ENCODE measurements at places on chromosomes 12 and 14. TPM values are rescaled to one million over a fixed set of nuclear protein-coding genes. Genes with fewer than 3 reads are reported as not detected.

GRCh38 chr14:52318826-52319645 lies 4.9 kb downstream of the PTGER2 start:
- DNase-seq: no peak

GRCh38 chr14:97106166-97106565 lies 309.0 kb downstream of the VRK1 start:
- peak; percentile 27 for DNase-seq

Gene CD163
- total RNA-seq: 4.6 TPM

DNA sequence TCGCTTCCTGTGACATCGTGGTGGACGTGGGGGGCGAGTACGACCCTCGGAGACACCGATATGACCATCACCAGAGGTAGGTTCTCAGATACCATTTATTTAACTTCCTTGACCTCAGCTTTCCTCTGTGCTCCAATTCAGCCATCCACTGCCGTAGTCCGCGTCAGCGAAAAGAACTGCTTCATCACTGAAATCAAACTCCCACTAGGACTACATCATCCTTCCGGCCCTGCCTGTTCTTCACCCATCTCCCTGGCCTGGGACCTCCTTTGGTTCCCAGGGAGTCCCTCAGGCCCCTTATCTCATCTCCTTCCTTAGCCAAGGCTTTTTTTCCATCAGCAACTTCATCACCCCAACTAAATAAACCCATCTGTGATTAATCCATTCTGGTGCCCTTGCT lies 692 bp downstream of the MYG1 start:
- no peak for DNase-seq

- DNase-seq: no peak
Measured at GRCh38 chr14:72201645-72202044, 269.4 kb downstream of the RGS6 start.

Gene METTL1
- 11.8 TPM for total RNA-seq

DNA sequence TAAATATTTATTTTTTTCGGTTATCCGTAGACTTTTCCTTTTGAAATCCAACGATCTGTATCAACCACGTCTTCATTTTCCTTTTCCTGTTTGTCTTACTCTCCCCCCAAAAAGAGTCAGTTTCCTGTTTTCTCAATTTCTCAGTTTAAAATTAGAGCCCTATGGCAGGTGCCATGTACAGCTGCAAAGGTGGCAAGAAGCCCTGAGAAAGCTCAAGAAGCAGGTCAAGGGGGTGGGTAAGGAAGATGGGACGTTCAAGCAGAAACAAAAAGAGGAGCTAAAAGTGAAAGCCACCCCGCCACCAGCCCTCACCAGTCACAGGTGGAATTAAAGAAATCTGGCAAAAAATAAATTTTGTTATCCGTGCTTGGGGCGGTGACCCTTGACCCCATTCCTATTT lies 26.7 kb downstream of the SLC35E3 start:
- DNase-seq: no peak

Gene NEUROD4
- 0.11 TPM for total RNA-seq

Gene ANO2
- not detected for total RNA-seq

GRCh38 chr12:879641-880040 lies 69.9 kb downstream of the RAD52 start:
- no peak for DNase-seq

Gene P2RX4
- 40.5 TPM for total RNA-seq

DNA sequence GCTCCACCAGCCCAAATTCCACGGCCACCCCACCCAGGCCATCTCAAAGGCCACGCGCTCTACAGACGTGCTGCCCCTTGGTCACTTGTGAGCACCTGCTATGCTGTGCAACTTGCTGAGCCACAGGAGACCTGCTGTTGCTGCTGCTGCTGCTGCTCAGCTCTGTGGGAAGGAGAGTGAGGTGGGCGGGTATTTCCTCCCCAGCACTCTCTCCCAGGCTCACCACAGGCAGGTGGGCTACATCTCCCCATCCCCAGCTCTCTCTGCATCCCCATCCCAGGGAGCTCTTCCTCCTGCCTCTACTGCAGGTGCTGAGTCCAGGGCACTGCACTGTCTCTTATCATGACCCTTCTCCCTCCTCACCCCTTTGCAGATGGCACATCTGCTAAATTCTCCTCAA lies 306.9 kb downstream of the BCL11B start:
- DNase-seq: no peak

Gene LTB4R
- 14.2 TPM for total RNA-seq

Gene SYCP3
- total RNA-seq: 0.87 TPM

Gene LRRC10
- not detected for total RNA-seq

DNA sequence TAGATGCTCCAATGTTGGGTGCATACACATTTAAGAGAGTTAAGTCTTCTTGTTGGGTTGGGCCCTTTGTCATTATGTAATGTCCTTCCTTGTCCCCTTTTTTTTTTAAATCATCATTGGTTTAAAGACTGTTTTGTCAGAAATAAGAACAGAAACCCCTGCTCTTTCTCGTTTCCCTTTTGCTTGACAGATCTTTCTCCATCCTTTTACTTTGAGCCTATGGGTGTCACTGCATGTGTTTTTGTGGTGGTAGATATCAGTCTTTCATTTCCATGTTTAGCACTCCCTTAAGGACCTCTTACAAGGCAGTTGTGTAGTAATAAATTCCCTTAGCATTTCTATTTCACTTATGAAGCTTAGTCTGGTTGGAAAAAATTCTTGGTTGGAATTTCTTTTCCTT lies 47.4 kb downstream of the RTN1 start:
- no peak for DNase-seq

Gene ACOT4
- total RNA-seq: 1.0 TPM

GRCh38 chr12:53267999-53268629 lies at the start of gene ESPL1:
ESPL1 (plus strand) TSS chr12:53268299; CDS start chr12:53268767, 468 bp downstream.
- DNase-seq: peak; percentile 76

DNA sequence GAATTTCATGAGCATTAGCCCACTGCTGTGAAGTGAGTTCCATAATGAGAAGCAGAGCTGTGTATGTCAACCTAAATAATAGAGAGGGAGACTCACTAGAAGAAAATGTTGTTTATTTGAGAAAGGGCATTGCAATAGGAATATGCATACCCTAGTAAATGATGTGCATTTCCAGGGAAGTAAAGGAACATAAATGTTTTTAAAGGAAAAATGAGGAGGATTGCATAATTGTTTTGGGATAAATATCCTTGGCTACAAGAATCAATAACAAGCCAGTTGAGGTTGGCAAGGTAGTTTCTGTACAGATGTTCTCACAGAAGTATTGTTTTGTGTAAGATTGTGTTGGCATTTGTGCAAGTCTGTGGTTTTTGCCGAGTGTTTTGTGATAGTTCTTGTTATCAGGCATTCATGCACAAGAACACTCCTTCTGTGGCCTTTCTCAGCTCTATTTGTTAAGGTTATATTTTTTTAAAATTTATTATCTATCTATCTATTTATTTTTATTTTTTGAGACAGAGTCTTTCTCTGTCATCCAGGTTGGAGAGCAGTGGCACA lies 47.1 kb downstream of the EMP1 start:
- no peak for DNase-seq

GRCh38 chr12:52390739-52391617 lies 5.5 kb upstream of the KRT84 start:
- DNase-seq: no peak

Gene LRIG3
- not detected for total RNA-seq

Gene DCTN2
- total RNA-seq: 52.1 TPM

GRCh38 chr12:111975161-111975931 lies 37.6 kb downstream of the TMEM116 start:
- no peak for DNase-seq

Gene NGB
- total RNA-seq: not detected

Gene MGAT4C
- total RNA-seq: not detected

- DNase-seq: no peak
Measured at GRCh38 chr14:69137416-69137815, 15.5 kb downstream of the DCAF5 start.

Gene ZNF891
- 2.6 TPM for total RNA-seq

Gene TMPRSS12
- not detected for total RNA-seq

DNA sequence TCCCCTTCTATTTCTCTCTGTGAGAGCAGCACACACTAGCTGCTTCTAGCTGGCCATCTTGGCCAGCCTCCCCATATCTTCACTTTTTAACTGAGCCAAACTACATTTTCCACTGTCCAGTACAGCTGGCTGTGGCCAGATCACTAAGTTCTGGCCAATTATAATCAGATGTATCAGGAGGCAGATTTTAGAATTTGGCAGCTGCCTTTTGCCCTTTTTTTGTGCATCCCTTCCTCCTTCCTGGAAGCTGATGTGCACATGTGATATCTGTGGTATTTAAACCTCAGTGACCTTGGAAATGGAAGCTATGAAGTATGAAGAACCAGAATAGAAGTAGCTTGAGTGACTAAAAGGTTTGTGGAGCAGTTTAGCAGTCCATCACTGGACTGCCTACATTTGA lies 49.8 kb upstream of the ANO6 start:
- DNase-seq: no peak

Gene CNPY2
- 134 TPM for total RNA-seq

Gene KLHL33
- 0.19 TPM for total RNA-seq

Gene RNASE2
- not detected for total RNA-seq

- no peak for DNase-seq
Measured at GRCh38 chr14:35088514-35088913, 33.3 kb downstream of the PPP2R3C start.

Gene C12orf42
- total RNA-seq: 8.9 TPM

GRCh38 chr12:14367040-14367661 lies 1.7 kb downstream of the ATF7IP start:
- peak; percentile 74 for DNase-seq

Gene TEX52
- total RNA-seq: not detected

Gene CLEC4D
- not detected for total RNA-seq

Gene KRT83
- total RNA-seq: not detected

GRCh38 chr14:75010472-75011093 lies 7.9 kb downstream of the EIF2B2 start:
- DNase-seq: no peak

Gene BHLHE41
- total RNA-seq: 1.2 TPM

Gene CFAP54
- 0.78 TPM for total RNA-seq

DNA sequence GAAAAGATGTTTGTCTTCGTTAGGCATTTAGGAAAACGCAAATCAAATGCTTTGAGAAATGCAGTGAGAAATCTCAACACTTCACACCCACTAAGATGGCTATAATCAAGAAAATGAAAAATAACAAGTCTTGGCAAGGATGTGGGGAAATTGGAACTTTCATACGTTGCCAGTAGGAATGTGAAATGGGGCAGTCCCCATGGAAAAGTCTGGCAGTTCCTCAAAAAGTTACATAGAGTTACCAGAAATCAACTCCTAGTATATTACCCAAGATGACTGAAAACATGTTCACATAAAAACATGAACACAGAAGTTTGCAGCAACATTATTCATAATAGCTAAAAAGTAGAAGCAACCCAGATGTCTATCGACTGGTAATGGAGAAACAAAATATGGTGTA lies 41.5 kb upstream of the LRTM2 start:
- DNase-seq: no peak

DNA sequence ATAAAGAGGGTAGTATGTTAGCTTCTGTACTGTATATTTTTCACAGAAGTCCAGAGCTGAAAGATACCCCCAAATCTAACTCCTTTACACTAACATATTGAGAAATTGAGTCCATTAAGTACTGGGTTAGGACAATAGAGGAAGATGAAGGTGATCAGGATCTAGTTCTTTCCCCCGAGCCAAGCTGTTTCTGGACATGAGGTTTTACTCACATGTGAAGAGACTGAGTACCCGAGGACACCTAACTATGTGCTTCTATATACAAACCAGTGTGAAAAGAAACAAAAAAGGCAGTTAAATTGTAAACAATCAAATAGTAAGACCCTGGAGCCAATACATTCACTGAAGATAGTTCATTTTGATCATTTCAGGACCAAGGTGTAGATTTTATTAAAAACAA lies 3.8 kb upstream of the TRHDE start:
- no peak for DNase-seq

GRCh38 chr12:3869433-3869832 lies 3.8 kb downstream of the PARP11 start:
- no peak for DNase-seq

DNA sequence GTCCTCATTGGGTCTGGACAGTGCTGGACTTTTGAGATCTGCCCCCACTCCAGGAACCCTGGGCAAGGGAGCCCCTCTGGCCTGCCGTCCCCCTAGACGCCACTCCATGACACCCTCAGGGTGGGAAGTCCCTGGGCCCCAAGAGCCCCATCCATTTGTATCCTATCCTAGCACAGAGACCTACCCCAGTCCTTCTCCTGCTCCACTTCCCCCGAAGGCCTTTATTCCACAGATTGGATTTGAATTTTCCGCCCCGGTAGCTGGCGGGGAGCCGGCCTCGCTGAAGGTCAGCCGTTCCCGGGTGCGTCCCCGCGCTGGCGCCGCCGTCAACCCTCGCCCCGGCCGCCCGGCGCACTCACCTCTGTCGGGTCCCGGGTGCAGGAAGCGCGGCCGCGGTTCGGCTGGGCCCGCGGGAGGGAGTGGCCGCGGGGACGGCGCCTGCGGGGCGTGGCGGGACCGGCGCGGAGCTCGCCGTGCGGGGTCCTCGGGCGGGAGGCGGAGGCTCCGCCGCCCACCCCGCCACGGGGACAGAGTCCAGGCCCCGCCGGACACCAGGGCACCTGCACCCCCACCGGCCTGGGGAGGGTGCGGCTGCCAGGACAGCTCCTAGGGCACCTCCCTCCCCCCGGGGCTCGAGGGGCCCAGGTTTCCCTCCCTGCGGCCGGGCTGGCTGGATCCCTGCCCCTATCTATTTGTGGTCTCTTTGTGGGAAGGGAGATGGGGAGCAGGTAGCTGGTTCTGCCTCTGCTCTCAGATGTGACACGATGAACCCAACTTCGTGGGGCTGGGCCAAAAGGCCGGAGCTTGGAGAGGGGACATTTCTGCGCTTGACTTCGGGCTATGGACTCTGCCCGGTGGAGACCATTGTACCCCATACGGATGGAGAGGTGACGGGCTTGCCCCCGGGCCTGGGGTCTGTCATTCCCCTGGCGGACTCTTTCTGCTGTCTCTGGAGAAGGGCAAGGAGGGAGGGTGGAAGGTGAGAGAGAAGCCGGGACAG lies 19.9 kb upstream of the GPR68 start:
- no peak for DNase-seq

GRCh38 chr12:92445253-92446082 lies 257.3 kb upstream of the PLEKHG7 start:
- DNase-seq: no peak

All from naive thymus-derived CD4-positive, alpha-beta T cell (primary cell).